Large intestine (tissue), 12 donors: ENCODE measurements at places on chromosomes 4 and X. TPM values are rescaled to one million over a fixed set of nuclear protein-coding genes. Genes with fewer than 3 reads are reported as not detected.

SATL1 gene
- polyA plus RNA-seq, result 0.22 TPM

CCDC160 gene
- polyA plus RNA-seq, result 0.10 TPM

DNA sequence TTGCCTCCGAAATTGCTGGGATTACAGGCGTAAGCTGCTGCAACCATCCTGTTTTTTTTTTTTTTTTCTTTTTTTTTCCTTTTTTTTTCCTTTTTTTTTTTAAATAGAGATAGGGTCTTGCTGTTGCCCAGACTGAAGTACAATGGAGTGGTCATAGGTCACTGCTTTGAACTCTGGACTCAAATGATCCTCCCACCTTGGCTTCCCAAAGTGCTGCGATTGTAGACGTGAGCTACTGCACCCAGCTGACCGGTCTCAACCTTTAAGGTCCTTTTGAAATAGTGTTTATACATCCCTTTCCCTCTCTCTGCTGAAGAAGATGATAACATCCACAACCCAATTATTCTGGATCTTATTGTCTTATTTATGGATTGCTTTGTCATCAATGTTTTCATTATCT is 548.7 kb downstream of the GBA3 start:
- no peak for DNase-seq

DNA sequence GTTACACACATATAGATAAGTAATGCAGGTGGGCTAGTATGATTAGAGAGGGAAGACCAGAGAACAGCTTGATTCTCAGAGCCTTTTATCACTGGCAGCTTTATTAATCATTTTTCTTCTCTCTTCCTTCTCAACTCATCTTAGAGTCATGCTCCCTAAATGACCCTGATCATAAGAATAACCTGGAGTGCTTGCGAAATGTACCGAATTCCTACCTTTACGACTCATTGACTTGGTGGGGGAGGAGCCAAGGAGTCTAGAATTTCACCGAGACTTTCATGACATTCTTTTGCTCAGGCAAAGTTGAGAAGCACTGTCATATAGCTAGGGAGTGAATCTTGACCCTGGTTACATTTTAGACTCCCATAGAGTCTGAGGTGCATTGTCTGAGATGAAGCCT is 298.9 kb upstream of the PUDP start:
- DNase-seq, result no peak
